Renal cortical epithelial cell (primary cell): ENCODE measurements at places on chromosomes 2 and 18.

- DNase-seq: no peak
These were observed 232.4 kb downstream of the MTX2 start for GRCh38 chr2:176501617-176502016.

DNA sequence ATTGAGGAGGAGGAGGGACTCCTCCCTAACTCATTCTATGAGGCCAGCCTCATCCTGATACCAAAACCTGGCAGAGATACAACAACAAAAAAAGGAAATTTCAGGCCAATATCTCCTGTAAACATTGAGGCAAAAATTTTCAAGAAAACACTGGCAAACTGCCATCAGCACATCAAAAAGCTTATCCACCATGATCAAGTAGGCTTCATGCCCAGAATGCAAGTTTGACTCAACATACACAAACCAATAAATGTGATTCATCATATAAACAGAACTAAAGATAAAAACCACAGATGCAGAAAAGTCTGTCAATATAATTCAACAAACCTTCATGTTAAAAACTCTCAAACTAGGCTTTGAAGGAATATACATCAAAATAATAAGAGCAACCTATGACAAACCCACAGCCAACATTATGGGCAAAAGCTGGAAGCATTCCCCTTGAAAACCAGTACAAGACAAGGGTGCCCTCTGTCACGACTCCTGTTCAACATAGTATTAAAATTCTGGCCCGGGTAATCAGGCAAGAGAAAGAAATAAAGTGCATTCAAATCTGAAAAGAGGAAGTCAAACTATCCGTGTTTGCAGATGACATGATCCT lies 1014.3 kb downstream of the CBLN2 start:
- no peak for DNase-seq

GRCh38 chr2:127256381-127256780 lies 36.3 kb upstream of the CYP27C1 start:
- no peak for DNase-seq

GRCh38 chr2:147777394-147777793 lies 67.4 kb upstream of the ACVR2A start:
- no peak for DNase-seq

- DNase-seq: no peak
These were observed 101.5 kb downstream of the AFF3 start for GRCh38 chr2:100040906-100041305.

GRCh38 chr18:65221115-65221514 lies 529.7 kb upstream of the CDH7 start:
- DNase-seq: no peak

GRCh38 chr2:111662771-111663470 lies 221.1 kb downstream of the ANAPC1 start:
- DNase-seq: peak; percentile 56

GRCh38 chr2:126825316-126825715 lies 73.4 kb upstream of the TEX51 start:
- no peak for DNase-seq

DNA sequence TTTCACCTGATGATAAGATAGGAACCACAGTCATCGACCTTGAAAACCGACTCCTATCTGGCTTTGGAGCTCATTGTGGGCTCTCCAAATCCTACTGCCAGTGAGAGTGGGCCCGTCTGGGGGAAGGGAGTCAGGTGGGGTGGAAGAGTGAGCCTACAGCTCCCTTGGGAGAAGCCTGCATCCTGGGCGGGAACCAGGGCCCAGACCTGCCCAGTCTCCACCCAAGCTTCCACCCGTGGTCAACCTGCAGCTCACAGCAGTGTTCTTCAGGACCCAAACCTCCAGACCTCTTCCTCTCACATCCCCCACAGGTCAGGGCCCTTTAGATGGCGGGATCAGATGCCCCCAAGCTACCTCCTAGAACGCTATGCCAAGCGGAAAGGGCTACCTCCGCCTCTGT lies 40.2 kb downstream of the LMAN2L start:
- no peak for DNase-seq

GRCh38 chr2:8543383-8544170 lies 138.3 kb upstream of the ID2 start:
- peak; percentile 74 for DNase-seq

- peak; percentile 85 for DNase-seq
These were observed 266.2 kb downstream of the FIGN start for GRCh38 chr2:163469561-163469962.

GRCh38 chr18:76348267-76349066 lies 146.6 kb downstream of the ZNF516 start:
- no peak for DNase-seq

GRCh38 chr2:127086990-127087790 lies 19.8 kb downstream of the BIN1 start:
- no peak for DNase-seq
